ENCODE measurements at places on chromosomes 5 and 9.

DNA sequence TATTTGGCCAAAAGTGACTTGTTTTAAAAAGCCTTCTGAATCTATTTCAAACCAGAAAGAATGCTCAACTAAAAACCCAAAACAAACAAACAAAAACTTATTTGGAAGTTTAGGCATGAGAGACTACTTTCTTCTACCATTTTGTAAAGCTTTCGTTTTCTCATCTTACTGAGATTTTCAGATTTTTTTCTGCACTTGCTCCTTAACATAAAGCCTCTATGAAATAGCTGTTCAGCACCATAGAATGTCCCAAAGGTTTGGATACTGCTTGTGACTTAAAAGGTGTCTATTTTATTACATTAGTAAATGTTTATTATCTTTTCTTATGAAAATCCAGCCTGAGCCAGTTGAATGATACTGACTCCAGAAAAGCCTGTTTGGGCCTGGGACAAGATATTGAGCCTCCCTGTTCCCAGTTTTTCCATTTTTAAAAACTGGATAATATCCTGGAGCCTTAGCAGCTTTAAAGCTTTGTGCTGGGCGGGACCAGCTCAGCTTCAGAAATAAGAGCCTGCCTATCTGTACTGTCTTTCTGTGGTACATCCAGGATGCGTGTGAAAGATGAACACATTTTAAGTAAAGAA, 292.6 kb downstream of the ZSWIM6 start:
- no peak for DNase-seq

- no peak for DNase-seq
Observed at GRCh38 chr9:13351778-13352386, 72.4 kb upstream of the MPDZ start.

DNA sequence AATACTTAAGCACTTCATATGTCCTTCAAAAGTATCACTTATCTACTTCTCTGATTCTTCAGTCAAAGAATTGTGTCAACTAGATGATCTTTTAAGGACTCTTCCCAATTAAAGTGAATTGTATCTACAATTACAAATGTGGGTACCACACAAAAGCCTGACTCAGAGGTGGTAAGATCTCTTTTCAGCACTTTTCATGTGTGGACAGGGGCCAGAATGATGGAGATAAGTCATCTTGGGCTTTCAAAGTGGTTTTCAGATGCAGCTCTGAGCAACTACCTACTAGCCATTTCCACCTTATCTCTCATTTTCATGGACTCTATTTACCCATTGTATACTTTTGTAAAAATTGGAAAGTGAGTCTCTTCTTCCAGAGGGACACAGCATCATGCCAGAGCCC, 8.4 kb downstream of the COX7C start:
- DNase-seq, result no peak

GRCh38 chr9:119533504-119533903, 164.3 kb upstream of the BRINP1 start:
- DNase-seq, result no peak

Data from stimulated activated CD4-positive, alpha-beta T cell treated with anti-CD3 and anti-CD28 coated beads, TNF-alpha, amount 100 ng/mL, for 1 hour (primary cell).